ENCODE measurements at places on chromosomes 7 and 10.

- no peak for DNase-seq
Measured at GRCh38 chr7:143849785-143850479, 52.0 kb downstream of the TCAF1 start.

- DNase-seq, result no peak
Measured at GRCh38 chr7:115410434-115410820, 488.5 kb downstream of the MDFIC start.

DNA sequence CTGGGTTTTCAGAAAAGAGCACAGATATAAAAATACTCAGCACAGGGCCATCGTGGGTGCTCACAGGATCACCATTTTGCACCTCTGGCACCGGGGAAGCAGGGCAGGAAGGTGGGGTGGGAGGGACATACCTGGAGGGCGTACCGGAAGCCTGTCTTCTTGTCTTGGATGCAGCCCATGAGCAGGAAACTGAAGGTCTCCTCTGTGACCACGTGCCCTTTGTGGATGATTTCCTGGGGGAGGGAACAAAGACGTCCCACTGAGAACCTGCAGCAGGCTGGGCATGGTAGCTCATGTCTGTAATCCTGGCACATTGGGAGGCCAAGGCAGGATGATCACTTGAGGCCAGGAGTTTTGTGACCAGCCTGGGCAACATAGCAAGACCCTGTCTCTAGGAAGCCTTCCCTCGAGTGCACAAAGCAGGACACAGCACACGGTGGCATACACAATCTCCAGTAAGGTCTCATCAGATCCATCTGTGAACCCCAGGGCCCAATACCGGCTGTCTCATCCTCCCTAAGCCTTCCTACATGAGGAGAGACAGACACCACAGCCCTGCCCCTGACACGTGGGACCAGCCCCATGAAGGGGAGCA lies 9.5 kb downstream of the PTCD1 start:
- DNase-seq, result no peak

- DNase-seq, result no peak
Measured at GRCh38 chr7:112515989-112516388, 35.2 kb downstream of the LSMEM1 start.

DNA sequence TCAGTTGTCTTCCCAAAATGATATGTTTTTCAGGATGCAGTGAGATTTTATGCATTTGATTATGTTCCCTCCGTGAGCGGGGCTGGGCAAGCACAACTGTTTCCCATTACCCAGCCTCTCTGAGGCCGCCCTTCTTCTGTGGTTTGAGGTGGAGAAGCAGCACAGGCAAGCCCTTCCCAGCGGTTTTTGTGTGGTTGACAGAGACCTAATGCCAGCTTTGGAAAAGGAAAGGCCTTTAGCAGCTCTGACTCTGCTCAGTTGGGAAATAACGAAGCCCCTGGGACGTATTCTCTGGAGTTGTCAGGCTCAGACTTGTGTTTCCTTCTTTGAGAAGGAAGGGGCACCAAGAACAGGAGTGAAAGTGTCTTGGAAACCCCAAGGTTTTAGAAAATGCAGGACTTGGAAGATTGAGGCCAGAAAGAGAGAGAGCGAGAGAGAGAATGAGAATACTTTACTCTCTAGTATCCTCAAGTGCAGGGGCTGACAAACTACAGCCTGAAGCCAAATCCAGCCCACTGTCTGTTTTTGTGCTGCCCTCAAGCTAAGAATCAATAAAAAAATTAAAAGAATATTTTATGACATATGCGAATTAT lies 20.6 kb upstream of the PDCD4 start:
- DNase-seq, result no peak

DNA sequence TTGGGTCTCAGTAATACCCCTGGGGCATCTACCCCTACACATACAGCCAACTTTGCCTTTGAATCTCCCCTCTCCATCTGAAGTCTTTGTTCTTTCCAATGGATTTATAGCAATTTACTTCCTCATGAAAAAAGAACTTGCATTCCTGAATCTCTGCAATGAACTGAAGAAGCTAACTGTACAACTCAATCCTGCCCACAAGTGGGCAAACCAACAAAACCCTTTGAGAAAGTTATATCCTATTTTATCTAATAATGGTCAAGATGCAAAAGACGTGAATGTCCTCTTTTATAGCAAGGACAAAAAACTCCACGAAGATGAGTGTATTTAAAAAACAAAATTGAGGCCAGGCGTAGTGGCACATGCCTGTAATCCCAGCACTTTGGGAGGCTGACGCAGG lies 991.3 kb downstream of the LRMDA start:
- DNase-seq, result no peak

DNA sequence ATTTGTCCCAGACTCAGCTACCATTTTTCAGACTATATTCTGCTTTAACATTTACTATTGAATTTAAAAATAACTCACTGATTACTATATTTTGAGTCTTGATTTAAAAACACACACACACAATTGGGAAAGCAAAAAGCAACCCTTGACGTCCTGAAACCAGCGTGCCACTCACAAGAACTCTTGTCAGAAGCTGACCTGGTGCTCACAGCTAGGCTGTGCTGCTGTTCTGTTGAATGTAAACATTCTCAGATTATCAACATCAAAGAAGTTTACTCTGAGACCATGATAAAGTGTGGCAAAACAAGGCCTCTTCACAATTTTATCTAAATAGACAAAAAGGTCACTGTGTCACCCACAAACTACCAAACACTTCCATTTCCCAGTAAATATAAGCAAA lies 62.6 kb upstream of the CACNA2D1 start:
- DNase-seq, result no peak

DNA sequence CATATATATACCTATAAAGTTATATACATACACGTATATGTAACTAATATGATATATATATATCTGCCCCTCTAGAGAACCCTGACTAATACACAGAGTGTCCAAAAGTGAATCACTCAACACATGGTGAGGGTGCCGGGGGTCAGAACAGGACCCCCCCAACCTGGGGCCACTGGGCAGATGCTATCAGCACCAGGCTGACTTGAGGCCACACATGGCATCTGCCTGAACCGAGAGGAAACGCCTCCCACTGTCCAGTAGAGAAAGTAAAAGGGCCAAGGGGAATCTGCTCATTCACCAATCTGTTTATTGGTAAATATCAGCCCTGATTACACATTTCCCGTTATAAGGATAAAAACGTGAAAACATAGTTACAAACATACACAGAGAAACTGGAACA lies 218.3 kb downstream of the PTPRN2 start:
- DNase-seq, result no peak

DNA sequence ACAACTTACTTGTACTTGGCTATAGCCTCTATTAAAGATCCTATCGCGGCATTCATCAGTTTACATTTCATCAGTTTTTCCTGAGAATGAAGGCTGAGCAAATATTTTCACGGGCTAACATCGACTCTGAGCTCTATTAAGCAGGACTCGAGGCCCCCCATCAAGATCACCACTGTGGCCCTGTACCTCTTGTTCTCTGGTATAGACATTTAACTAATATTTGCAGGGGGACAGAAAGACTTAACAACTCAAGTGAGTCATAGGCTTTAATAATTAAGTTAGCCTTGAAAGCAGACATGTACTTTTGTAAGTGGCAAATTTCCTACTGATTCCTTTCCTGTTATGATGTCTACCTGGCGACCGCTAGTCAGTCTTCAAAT lies 45.4 kb downstream of the DOCK4 start:
- no peak for DNase-seq

GRCh38 chr7:80827239-80827633 lies 91.6 kb downstream of the SEMA3C start:
- no peak for DNase-seq

GRCh38 chr10:92849576-92850090 lies 1.3 kb downstream of the EXOC6 start:
- no peak for DNase-seq

- DNase-seq, result no peak
Measured at GRCh38 chr7:101961811-101962210, 144.4 kb downstream of the CUX1 start.

DNA sequence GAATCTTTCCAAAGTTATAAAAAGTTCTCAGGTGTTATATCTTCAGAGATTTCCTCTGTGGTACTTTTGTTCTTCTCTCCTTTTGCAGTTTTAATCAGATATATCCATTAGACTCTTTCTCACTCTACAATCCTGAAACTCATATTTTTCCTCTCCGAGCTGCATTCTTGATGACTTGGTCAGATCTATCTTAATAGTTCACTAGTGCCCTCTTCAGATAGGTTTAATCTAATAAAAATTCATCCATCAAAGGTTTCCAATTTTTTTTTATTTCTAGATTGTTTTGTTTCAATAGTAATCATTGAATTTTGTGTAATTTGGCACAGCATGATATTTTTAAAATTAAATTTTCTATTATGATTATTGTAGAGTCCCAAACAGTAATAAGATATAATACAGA lies 21.8 kb upstream of the DGKB start:
- no peak for DNase-seq

DNA sequence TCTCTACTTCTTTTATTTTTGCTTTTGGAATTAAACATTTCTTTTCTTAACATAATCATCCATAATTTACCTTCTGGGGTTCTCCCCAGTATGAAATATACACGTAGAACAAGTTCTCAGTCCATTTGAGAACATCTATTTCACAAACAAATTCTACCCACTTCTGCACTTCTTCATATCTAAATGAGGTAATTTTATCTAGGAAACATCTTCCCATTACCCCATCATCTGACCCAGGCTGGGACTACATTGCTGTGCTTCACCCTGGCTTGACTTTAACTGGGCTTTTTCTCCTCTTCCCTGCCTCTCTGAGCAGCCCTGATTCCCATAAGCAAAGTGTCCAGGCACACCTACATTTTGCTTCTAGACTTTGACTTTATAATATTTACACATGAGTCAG lies 43.3 kb upstream of the AMPH start:
- DNase-seq, result no peak

- DNase-seq, result no peak
Measured at GRCh38 chr10:114045136-114046086, 1.7 kb downstream of the ADRB1 start.

- DNase-seq, result no peak
Measured at GRCh38 chr10:98453729-98454128, 7.0 kb upstream of the HPS1 start.

DNA sequence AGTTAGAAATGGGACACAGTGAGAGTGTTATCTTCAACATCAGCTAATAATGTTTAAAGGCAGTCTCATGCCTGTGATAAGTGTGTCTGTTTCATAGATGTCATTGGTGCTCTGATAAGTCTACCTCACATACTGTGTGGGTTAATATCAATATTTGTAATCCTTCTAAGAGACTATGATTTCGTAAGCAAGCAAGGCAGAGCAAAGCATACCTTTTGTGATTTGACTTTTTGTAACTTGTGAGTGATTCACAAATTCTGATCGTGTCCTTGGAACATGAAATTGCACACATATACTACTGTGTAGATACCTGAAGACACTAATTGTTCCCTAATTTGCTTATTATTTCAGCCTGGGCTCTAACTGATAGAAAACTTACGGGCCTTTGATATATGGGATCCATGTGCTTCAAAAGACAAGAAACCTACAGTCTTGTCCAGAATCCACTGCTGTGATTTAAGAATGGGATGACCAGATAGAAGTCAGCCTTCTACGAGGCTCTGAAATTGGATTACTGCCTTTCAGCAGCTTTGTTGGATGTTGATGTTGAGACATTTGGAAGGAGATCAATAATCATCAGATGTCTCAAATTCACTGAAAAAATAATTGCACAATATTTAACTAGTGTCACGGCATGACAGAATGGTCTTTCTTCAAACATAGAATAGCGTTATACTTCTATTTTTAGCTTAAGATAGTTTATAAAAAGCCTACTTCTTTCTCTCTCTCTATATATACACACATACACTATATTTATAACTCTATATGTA lies 63.2 kb upstream of the KLF6 start:
- no peak for DNase-seq

- no peak for DNase-seq
Measured at GRCh38 chr7:25851332-25852210, 300.4 kb upstream of the NFE2L3 start.

DNA sequence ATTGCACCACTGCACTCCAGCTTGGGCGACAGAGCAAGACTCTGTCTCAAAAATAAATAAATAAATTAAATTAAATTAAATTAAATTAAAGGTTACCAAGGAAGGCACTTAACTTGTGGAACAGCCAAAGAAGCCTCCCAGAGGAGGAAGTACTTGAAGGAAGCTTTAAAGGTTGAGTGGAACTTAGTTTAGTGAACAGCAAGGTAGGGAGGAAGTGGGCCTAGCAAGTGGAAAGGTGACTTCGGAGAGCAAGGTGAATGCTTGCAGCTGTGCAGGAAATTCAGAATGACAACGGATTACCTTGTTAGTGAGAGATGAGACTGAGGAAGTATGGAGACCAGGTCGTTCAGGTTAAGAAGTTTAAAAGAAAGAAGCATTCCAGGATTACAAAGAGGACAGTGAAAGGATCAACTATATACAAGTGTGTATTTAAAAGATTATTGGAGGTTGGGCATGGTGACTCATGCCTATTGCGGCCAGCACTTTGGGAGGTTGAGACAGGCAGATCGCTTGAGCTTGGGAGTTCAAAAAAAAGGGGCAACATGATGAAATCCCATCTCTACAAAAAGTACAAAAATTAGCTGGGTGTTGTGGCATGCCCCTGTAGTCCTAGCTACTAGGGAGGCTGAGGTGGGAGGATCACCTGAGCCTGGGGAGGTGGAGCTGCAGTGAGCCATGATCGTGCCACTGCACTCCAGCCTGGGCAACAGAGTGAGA lies 12.8 kb upstream of the RPEL1 start:
- DNase-seq, result no peak

- no peak for DNase-seq
Measured at GRCh38 chr7:54550471-54550870, 8.3 kb downstream of the VSTM2A start.

- no peak for DNase-seq
Measured at GRCh38 chr10:77357611-77358310, 279.8 kb downstream of the KCNMA1 start.

DNA sequence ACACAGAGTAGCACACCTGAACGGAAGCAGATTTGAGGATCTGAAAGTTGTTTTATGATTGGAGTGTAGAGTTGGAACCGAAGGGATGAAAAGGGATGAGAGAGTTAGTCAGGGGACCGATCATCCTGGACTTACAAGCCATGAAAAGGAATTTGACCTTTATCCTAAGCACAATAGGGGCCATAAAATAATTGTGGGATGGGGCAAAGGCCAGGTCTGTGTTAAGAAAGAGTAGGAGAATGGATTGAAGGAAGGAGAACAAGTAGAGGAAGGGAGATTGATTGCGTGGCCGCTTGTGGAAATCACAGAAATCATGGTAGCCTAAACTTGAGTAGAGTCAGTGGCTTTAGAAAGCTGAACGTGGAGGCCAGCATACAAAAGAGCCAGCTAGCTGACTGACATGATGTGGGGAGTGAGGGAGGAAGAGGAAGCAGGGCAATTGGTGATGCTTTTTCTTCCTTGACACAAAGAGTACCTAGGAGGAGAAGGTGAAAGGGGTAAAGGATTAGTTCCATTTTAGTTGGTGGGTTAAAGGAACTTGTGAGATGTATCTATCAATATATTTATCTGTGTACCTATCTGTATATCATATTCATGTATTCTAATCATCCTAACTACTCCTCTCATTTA lies 67.1 kb upstream of the RPA3 start:
- DNase-seq, result no peak
